ENCODE measurements at places on chromosomes 16 and 17.
A peak's percentile ranks its signal among the peaks of the same experiment; 100 is the strongest.

DNA sequence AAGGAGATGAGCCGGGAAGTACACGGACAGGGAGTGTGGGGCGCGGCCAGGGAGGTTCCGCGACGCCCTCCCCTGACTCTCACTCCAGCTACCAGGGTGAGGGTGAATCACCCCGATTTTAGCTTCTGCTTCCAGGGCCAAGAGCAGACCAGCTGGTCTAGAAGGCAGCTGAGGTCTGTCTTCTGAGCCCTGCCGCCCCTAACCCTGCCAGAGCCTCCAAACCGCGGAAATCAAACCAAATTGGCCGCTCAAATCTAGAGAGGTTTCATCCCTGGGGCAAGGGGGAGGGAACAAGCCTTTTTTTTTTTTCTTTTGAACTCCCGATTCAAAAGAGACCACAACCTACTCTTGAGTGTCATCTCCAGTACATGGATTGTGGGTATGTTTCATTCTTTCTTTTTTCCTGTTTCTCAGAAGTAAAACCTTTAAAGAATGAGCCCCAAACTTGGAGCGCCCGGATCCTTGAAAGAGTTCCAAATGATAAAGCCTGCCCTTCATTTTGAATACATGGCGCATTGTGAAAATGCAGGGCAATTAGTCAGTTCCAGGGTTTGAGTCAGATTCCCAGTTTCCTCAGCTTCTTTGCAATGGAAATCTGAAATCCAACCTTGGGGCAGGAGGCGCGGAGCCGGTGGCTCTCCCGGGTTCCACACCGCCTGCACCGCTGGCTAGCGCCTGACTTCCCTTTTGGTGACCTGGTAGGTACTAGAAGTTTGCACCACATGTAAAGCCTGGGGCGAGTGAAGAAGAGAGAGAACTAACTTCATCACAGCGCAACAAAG, 16.5 kb upstream of the ZFHX3 start:
- DNase-seq = no peak

- DNase-seq = no peak
Observed at GRCh38 chr17:14429084-14429483, 128.2 kb downstream of the HS3ST3B1 start.

GRCh38 chr17:65485388-65486299, 75.8 kb downstream of the AXIN2 start:
- DNase-seq = no peak

DNA sequence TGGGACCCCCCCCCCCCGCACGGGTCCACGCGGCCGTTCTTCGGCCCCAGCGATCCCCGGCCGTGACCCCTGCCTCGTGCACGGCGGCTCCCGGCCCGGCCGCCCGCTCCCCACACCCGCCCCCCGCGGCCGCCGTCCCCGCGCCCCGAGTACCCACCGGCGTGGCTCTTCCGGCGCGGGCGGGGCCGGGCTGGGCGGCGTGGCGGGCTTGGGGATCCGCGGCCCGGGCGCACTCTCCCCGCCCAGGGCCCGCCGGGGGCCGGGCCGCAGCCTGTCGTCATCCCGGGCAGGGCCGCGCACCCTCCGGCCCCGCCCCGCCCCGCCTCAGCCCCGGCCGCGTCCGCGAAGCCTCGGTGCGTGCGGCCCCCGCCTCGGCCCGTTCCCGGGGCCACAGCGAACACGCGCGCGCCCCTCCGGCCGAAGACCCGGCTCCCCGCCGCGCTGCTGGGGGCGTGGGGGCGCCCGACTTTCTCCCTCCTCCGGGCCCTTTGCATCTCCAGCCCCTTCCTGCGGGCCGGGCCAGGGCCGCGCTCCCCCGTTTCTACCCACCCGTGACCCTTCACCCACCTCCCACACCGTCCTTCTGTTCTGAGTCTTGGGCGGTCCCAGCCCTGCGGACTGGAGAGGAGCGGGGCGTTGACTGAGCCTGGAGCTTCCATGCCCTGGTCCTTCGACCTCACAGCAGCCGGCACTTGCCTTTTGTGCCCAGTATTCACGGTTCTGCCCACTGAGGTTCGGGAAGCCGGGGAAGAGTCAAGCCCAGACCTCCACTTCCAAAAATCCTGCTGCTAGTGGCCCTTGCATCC, 840 bp downstream of the MYO1C start:
- DNase-seq = peak; percentile 75

DNA sequence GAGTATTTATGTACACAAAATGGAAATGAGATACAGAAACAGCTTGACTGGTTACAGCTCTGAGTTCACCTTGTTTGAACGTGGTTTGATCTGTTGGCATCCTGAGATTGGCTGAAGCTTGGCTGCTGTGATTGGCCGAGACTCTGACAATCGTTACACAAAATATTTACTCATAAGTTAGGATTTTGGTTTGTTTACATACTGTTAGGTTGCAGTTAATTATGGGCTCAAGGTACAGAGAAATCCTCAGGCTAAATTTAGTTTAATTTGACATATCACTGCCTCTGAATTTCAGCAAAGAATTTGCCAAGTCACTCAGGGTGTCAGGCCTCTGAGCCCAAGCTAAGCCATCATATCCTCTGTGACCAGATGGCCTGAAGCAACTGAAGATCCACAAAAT, 227.3 kb downstream of the COPRS start:
- no peak for DNase-seq

GRCh38 chr16:53131363-53132071, 76.7 kb downstream of the CHD9 start:
- peak; percentile 35 for DNase-seq

- no peak for DNase-seq
Observed at GRCh38 chr17:28240688-28241340, 78.2 kb upstream of the TMEM97 start.

DNA sequence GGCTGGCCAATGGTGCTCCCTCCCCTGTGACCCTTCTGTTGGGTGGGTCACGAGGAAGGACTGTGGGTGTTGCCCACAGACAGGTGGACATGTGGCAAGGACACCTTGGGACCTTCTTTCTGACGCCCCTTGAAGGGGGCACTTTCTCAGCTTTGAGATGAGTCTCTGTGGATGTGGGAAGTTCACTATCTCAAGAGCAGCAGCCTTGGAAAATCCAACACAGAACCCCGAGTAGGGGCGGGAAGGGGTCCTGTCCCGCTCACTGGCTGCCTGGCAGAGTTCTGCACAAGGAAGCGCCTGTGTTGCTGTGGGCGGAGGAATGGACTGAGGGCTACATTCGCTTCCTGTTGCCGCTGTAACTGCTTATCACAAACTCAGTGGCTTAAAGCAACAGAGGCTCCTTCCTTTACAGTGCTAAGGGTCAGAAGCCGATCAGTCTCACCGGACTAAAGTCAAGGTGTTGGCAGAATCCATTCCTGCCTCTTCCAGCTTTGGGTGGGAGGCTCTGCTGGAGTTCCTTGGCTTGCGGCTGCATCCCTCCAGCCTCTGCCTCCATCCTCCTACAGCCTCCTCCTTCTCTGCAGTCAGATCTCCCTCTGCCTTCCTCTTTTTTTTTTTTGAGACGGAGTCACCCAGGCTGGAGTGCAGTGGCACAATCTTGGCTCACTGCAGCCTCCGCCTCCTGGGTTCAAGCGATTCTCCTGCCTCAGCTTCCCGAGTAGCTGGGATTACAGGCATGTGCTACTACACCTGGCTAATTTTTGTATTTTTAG, 305.2 kb downstream of the SEC14L1 start:
- no peak for DNase-seq

GRCh38 chr16:71807905-71808592, 585 bp downstream of the AP1G1 start:
- DNase-seq = no peak

GRCh38 chr16:3598236-3598635, 13.2 kb downstream of the SLX4 start:
- DNase-seq = no peak

DNA sequence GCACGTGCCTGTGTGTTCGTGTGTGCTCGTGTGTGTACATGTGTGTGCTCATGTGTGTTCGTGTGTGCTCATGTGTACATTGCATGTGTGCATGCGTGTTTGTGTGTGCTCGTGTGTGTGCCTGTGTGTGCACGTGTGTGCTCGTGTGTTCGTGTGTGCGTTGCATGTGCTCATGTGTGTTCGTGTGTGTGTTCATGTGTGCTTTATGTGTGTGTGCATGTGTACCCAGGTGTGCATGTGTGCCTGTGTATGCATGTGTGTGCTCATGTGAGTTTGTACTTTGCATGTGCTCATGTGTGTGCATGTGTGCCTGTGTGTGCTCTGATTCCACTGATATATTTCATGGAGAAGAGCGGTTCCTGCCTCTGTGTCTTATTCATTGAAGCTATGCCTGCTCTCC, 265.5 kb downstream of the FOXL1 start:
- DNase-seq = no peak

DNA sequence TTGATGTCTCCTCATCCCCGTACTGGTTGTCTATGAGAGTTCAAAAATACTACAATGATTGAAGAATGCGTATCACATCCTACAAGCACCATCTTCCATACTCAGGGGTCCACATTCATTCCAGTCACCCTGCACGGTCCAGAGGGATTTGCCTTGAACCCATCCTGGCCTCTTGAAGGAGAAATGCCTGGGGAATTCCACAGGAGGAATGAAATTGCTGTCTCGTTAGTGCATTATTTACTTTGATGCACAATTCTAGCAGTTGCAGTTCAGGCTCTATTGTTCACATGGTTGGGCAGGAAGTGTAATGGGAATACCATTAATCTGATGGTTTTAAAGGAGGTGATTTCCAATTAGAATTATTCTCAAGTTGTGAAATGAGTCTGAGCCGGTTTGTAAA, 369.1 kb upstream of the XYLT1 start:
- DNase-seq = no peak

DNA sequence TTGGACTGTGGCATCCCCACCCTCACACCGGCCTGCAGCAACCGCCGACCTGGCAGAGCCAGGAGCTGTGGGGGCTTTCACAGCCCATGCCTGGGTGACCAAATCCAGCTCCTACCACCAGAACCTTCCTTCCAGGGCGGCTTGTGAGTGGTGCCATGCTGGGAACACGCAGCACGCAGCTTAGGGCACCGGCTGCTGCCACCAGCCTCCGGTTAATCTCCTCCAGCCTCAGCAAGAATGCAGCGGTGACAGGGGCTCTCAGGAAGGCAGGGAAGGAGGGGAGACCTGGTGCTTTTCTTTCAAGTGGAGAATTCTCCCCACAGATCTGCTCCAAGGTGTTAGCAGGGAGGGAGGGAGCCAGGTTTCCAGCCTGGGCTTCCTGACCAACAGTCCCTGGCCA, 32.3 kb upstream of the ANKRD40CL start:
- DNase-seq = no peak

DNA sequence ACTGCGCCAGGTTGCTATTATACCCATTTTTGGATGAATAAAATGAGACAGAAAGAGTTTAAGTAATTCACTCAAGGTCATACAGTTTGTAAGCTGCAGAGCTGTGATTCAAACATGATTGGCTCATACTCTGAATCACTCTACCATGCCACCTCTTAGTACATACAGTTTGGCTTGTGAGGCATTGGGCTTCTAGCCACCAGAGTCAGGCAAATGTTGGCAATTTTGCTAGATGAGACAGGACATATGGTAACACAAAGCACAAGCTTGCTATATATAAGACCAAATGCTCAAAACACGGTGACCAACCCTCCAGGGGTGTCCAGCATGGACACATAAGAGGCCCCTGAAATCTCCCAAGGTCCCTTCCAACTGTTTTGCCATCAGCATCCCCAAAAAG, 236.0 kb upstream of the IRX5 start:
- DNase-seq = no peak

GRCh38 chr16:73891129-73891542, 405.5 kb upstream of the PSMD7 start:
- DNase-seq = no peak

DNA sequence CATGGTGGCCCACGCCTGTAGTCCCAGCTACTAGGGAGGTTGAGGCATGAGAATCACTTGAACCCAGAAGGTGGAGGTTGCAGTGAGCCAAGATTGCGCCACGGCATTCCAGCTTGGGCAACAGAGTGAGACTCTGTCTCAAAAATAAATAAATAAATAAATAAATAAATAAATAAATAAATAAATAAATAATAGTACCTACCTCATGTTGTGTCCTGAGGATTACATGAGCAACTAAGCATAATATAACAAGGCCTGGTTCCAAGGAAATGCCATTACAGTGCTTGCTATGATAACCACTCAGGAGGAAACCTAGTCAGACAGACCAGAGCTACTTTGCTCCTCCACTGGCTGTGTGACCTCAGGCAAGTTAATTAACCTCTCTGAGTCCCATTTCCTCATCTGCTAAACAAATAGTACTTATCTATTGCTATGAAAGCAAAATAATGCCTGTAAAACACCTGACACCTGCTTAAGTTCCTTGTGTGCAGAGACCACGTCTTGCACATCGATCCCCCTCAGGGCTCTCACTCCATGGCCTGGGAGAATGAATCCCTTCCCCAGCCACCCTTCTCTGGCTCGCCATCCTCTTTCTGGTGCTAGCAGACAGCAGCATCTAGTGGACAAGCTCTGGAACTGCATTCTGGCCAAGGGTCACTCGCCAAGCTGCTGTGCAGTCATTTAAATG, 7.5 kb downstream of the EPOP start:
- no peak for DNase-seq

DNA sequence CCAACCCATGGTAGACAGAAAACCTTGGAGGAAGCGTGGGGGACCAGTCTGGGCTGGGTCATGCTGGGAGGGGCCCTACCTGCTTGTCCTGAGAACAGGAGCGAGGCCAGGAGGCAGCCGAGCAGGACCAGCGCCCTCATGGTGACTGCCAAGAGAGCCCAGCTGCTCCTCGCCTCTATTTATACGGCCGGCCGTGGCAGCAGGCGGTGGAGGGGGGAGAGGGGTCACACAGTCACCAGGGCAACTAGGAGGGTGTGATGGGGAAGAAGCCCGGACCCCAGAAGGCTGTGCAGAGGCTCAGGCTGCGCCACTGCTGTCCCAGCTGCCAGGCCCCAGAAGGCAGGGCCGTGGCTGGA, at the start of gene SRL:
SRL (minus strand) TSS at position 153 of the 356 bp plus-strand sequence; CDS start at position 140, 13 bp downstream.
- DNase-seq = no peak

DNA sequence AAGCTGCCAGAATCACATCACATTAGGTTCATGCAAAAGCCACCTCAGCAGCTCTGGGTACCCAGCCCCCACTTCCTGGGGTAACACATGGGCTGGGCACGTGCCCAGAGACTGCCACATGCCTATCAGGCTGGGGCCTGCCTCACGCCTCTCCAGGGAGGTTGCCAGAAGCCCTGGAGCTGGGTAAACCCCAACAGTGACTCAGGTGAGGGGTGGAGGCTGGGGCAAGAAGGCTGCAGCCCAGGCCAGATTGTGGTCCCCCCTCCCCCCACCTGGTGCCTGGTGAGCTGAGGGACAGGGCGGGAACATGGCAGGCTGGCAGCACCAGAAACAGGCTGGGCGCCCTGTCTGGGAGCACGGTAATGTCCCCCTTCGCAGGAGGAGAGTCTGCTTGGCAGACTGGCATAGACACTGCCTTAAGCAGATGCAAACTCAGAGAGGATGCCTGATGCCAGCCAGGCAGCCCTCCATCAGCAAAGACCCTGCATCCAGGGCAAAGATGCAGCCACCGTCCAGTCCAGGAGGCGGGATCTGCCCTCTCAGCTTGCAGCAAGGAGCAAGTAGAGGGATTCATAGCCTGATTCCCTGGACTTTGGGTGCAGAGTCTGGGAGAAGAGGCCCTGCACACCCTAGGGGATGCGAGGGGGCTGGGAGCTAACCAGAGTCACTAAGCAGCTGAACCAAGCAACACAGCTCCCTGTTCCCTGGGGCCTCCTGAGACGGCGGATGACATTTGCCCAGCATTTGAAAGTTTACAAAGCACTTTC, 28.8 kb downstream of the NGFR start:
- DNase-seq = no peak

- no peak for DNase-seq
Observed at GRCh38 chr17:78745407-78746088, 36.5 kb downstream of the CYTH1 start.

All from GM18507 (cell line).